Stimulated activated CD4-positive, alpha-beta T cell treated with anti-CD3 and anti-CD28 coated beads, Interleukin-12 subunit alpha, Interleukin-12 subunit beta, amount 100 ng/mL, for 48 hours (primary cell): ENCODE measurements at places on chromosomes 6 and 20.

DNA sequence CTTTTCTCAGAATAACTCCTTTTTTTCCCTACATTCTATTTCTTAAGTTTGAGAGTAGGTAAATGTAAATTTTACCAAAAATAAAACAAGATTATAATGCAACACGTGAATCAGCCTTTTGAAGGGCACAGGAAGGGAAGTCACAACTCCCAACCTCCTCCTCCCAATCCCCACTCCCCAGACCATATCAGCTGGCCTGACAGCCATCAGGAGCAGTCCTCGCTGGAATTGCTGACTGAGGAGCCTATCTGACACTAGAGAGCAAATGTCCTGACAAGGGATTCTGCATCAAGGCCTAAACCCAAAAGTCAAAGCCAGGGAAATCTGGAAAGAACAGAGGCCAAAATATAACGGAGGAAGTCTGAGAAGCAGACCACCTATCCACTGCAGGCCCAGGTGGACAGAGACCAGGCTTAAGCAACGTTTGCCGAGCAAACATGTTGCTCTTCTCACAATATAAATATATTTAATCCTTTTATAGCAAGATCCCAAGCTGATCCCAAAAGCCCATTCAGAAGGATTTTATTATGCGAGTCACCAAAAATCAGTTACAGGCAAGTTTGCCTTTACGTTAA, 2.5 kb downstream of the RRAGD start:
- no peak for DNase-seq

DNA sequence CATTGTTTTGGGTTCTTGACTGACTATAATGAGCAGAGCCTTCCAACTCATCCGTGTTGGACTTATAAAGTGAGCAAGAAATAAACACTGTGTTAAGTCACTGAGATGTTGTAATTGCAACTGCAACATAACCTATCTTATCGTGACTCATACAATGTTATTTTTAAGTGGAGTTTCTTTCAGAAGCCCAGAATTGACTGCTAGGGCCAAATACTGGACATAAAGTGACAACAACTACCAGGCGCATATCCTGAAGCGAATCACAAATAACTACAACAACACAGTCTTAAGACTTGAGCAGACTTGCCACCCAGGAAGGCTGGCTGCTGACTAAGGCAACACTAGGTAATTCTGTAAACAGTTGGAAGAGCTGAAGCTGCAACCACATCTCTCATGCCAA, 326.6 kb downstream of the COL12A1 start:
- no peak for DNase-seq

DNA sequence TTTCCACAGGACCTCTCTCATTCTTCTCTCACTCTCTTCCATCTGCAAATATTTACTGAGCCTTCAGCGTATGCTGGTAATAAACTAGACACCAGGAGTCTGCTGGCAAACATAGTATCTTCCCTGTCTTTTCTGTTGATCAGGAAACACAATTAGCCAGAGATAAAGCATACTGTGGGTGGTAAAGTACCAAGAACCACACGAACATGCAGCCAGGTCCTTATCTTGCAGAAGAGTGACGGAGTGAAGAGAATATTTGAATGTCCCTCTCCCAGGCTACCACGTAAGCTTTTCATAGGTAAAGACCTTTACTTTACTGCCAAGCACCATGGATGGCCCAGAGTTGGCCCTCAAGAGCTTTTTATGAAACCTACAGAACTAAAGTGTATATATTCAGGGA, 13.3 kb downstream of the FHL5 start:
- no peak for DNase-seq

DNA sequence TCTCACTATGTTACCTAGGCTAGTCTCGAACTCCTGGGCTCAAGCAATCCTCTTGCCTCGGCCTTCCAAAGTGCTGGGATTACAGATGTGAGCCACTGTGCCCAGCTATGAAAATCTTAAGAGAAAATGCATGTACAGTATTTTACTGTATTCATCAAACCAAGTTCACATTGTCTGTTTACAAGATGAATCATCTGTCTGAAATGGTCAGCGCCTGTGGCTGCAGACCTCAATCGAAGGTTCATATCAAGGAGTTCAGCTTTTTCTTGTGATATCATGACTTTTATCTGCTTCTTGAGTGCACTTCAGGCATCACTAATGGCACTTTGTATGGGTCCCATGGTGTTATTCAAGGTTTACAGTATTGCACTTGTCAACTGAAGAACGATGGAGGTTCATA, 155.1 kb downstream of the SLC16A10 start:
- no peak for DNase-seq

GRCh38 chr6:38198219-38198618, 378.7 kb downstream of the ZFAND3 start:
- DNase-seq, result no peak

DNA sequence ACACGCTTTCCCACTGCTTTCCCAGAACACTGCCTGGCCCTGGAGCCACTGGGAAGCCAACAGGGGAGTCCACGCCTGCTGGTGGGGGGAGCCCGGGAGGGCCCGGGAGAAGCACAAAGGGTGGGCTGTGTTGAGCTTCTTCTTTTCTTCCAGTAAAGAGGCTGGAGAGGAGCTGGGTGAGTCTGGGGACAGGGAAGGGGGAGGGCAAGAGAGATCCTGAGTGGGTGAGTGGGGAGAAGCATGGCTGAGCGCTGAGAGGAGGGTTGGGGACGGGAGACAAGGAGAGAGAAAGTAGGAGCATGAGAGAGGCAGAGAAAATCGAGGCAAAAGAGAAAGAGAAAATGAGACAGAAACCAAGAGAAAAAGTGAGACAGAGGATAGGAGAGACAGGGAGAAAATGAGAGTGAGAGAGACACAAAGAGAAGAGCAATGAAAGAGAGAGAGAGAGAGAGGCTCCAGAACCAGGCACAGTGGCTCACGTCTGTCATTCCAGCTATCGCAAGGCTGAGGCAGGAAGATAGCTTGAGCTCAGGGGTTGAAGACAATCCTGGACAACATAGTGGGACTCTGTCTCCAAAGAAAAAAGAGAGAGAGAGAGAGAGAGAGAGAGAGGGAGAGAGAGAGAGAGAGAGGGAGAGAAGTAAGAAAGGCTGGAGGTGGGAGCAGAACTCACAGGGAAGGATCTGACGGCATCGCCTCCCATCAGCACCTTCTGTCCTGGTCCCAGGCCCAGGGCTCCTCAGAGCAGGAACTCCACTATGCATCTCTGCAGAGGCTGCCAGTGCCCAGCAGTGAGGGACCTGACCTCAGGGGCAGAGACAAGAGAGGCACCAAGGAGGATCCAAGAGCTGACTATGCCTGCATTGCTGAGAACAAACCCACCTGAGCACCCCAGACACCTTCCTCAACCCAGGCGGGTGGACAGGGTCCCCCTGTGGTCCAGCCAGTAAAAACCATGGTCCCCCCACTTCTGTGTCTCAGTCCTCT, 2.0 kb downstream of the LST1 start:
- DNase-seq, result no peak

DNA sequence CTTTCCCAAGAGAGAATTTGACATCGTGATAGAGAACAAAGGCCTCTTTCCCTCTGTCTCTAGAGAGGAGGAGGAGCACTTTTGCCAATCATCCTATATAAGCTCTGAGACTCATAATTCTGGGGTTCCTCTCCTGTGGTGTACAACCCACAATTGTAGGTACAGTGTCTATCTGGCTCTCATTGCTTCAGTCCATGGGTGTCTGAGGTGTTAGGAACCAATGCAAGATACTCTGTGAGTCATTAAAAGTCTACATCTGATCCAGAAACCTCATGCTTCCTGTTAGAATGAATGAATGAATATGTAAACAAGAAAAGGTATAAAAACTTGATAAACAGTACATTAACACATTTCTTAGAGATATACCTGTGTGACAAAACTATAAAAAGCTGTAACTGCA, 356.7 kb downstream of the QKI start:
- DNase-seq, result no peak

DNA sequence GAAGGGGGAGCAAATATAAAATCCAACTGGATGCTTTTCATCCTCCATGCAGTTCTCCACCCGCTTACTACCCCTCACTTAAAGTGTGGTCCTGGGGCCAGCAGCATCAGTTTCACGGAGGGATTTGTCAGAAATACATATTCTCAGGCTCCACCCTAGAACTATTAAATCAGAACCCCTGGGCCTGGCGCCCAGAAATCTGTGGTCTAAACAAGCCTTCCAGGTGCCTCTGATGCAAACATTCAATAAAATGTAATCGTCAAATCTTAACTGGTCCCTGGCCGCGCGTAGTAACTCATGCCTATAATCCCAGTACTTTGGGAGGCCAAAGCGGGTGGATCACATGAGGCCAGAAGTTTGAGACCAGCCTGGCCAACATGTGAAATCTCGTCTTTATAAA, 47.7 kb downstream of the ATXN1 start:
- DNase-seq, result no peak

- DNase-seq, result no peak
Measured at GRCh38 chr6:63558278-63558677, 14.0 kb upstream of the LOC128125822 start.

DNA sequence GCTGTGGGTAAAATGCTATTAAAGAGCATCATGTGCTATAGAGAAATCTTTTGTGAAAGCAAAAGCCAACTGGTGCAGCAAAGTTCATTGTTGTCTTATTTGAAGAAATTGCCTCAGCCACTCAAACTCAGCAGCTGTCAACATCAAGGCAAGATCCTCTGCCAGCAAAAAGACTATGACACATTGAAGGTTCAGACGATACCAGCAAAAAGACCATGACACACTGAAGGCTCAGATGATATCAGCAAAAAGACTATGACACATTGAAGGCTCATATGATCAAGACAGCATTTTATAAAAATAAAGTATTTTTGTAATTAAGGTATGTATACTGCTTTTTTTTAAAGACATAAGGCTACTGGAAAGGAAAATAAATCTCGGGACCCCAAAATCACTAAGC, 118.4 kb upstream of the RUNX2 start:
- no peak for DNase-seq

DNA sequence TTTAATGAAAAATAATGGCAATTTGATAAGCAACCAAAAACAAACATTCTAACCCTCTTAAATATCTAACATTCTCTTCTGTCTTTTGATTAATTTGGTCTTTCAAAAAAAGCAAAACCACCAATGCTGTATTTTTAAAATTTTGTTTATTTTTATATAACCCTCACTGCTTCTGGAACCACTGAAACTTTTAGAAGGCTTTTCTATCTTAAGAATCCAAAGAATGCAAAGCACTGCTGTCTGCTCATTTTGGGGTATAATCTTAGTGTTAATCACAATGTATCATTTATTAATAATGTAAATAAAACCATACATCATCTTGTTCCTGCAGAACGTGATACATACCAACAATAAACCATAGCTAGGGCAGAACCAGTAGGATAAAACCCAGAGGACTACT, 14.0 kb downstream of the STK38 start:
- no peak for DNase-seq

- no peak for DNase-seq
Measured at GRCh38 chr20:38325905-38326304, 20.4 kb upstream of the LBP start.

GRCh38 chr6:150183105-150183504, 40.3 kb downstream of the PPP1R14C start:
- no peak for DNase-seq

- no peak for DNase-seq
Measured at GRCh38 chr6:108156180-108156937, 9.5 kb upstream of the NR2E1 start.

- DNase-seq, result no peak
Measured at GRCh38 chr20:8473459-8473858, 341.4 kb downstream of the PLCB1 start.

DNA sequence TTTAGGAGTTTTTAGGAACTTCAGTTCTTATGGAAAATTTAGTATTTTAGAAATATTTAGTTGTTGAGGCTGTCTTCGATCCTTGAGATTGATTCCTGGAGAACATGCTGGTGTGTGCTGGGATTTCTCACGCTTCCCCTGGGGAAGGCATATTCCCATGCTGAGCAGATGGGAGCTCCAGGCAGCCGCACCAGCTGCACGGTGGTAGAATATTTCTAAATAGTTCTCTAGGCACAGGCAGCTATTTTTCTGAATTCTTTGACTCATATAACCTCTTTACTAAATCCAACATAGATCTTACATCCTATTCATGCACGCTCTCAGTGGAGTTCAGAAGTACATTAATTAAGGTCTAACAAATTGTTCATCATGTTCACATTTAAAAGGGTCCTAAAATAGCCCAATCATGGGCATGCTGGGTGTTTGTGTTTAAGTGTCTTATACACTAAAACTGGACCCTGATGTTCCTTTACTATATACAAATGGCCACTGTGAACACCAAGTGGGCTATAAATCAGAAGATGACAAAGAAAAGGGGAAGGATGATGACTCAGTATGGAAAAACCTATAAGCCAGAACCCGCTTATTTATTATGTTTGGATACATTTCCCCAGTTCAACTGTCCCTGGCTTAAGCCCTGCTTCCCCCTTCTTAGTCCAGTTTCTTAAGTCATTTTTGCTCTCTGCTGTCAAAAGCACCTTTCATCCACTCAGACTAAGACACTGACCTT, 138.5 kb downstream of the UST start:
- no peak for DNase-seq

- DNase-seq, result no peak
Measured at GRCh38 chr6:144179828-144180227, 29.5 kb downstream of the STX11 start.

GRCh38 chr6:43942011-43942442, 172.0 kb downstream of the VEGFA start:
- DNase-seq, result no peak

DNA sequence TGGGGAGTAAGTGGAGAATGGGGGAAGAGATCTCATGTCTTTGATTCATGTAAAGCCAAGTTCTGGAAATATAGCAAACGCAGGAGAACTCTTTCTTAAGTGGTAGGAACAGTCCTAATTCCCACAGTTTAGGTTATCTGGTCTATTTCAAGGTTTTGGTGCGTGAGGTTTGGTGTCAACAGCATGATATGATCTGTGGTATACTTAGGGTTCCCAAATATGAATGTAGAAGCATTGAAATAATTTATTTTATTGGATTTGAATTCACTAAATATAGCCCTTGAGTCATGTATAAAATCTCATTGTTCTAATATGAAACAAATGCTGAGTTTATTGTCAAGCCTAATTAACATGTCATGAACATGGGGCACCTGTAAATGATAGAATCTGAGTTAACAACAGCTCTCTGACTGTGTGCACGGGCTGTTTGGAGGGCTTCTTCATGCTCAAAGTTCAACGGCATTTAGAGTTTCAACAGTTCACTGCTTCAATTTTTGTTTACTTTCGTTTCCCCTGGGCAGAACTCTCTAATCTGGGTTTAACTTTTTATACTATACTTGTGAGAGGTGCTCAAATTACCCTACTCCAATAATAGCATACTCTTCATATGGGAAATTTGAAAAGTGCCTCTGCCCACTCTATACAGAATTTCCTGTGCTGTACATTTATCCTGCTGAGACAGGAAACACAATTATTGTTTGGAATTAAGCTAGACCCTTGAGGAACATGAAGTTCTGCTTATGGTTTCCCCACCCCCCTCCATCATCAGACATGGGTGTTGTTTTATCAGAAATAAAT, 236.3 kb upstream of the ZNF217 start:
- no peak for DNase-seq

- no peak for DNase-seq
Measured at GRCh38 chr6:85192186-85192585, 257.7 kb upstream of the NT5E start.
